ENCODE measurements at places on chromosomes 13 and 19.

DNA sequence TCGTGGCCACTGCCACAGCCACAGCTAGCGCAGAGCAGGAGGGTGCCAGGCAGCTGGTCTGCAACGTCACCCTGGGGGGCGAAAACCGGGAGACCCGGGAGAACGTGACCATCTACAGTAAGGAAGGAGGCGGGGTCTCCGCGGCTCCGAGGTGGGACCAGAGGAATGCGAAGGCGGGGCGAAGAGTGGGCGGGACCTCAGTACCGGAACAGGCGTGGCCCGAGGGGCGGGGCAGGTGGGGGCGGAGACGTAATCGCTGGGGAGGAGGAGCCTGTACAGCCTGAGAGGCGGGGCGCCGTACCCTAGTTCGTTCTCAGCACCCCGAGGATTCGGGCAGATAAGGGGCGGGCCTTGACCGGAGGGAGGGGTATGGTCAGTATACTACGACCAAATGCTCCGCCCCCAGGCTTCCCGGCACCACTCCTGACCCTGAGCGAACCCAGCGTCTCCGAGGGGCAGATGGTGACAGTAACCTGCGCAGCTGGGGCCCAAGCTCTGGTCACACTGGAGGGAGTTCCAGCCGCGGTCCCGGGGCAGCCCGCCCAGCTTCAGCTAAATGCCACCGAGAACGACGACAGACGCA is 2.5 kb downstream of the ICAM5 start:
- peak; percentile 46 for DNase-seq

DNA sequence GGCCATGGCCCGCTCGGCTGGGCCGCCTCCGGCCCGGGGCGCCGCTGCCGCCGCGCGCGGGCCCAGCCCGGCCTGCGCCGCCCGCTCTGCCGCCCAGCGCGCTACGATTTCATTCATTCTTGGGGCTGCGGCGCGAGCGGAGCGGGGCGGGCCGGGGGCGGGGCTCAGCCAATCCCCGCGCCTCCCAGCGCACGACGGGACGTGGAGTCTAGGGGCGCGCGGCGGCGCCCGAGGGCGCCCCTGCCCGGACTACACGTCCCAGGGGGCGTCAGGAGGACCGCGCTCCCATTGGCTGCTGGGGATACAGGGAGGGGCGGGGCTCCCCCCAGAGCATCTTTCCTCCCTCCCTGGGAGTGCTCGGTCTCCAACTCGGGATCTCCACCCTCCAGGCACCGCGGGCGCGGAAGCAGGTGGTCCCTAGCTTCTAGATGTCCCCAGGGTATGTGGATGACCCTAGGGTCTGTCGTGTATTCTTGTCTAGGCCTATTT is 5.6 kb upstream of the DPF1 start:
- peak; percentile 15 for DNase-seq

GRCh38 chr13:40552895-40553294 is 113.5 kb downstream of the FOXO1 start:
- no peak for DNase-seq

GRCh38 chr13:109249780-109250528 is 536.4 kb downstream of the IRS2 start:
- DNase-seq: no peak

GRCh38 chr13:64553411-64554129 is 2676.6 kb downstream of the PCDH9 start:
- no peak for DNase-seq

GRCh38 chr19:42524943-42525342 is 3.3 kb downstream of the CEACAM1 start:
- DNase-seq: no peak

DNA sequence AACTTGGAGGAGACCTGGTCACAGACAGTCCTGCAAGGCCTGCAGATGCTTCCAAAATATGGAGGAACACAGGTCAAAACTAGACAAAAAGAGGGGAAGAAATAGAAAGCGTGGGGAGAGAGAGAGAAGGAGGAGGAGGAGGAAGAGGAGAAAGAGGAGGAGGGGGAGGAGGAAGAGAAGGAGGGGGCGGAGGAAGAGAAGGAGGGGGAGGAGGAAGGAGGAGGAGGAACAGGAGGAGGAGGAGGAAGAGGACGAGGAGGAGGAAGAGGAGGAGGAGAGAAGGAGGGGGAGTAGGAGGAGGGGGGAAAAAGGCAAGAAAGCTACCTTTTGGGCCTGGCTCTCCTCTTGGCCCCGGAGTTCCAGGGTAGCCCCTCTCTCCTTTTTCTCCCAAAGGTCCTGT is 105.8 kb downstream of the COL4A1 start:
- DNase-seq: no peak

DNA sequence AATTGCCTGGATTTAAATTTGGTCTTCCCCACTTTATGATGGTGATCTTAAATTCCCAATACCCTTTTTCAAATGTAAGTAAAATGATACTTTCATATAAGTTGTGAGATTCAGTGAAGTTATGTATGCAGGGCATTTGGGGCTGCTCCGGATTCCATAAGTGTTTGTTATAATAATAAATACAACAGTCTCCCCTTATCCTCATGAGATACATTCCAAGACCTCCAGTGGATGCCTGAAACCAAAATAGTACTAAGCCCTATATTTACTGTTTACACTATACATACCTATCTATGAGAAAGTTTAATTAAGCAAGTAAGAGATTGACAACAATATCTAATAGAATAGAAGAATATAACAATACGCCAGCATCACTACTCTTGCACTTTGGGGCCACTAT is 2237.8 kb downstream of the PCDH9 start:
- no peak for DNase-seq

DNA sequence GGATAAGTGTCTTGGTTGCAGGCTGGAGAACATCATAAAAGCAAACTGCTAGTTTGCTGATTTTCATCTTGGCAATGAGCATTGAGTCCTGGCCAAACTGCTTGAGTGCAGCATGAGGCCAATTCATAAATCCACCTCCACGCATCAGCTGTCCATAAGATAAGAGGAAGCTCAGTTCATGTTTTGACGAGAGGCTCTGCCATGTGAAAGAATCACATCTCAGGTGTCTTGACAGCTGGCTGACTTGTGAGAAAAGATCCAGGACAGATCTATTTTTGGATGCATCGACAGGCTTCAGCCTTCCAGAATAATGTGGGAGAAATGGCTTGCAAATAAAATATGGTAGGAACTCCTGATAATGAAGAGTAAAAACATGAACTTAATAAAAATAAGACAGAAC is 5.4 kb upstream of the ZNF682 start:
- DNase-seq: no peak

- no peak for DNase-seq
These were observed 2.0 kb downstream of the NAA16 start for GRCh38 chr13:41313117-41313516.

DNA sequence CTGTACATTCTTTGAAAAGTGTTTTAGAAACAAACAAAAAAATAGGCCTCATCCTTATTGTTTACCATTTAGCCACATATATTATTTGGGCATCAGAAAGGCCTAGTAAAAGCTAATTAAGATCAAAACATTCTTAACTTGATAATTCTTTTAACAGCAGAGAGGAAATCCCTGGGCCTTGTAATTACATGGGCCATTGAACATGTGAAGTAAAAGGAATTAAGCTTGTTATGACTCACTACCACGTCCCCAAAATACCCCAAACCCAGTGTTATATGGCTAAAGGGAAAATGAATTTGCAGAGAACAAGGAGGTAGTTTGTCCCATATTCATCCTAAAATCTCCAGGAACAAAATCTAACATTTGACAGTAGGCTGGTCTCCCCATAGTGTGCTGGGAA is 439.8 kb downstream of the ITGBL1 start:
- no peak for DNase-seq

GRCh38 chr13:38630780-38631179 is 56.1 kb upstream of the FREM2 start:
- no peak for DNase-seq

DNA sequence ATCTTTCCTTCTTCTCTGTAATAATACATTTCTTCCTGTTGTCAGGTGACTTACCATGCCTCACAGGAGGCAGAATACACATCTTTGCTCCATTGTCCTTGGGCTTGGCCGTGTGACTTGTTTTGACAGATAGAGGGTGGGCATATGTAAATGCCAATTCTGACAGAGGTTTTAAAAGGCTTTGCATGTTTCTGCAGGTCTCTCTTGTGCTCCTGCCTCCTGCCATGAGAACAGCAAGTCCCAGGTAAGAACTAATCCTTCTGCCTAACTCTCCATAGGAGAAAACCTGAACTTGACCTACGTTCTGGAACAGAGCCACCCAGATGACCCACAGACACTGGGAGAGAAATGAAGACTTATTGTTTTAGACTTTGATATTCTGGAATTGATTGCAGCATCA is 88.7 kb upstream of the TNFSF11 start:
- no peak for DNase-seq

GRCh38 chr19:49843265-49843664 is 7.7 kb upstream of the PTOV1 start:
- DNase-seq: no peak

- no peak for DNase-seq
These were observed 18.4 kb upstream of the FEM1A start for GRCh38 chr19:4773047-4773640.

GRCh38 chr13:71610876-71611275 is 256.1 kb downstream of the DACH1 start:
- DNase-seq: no peak

DNA sequence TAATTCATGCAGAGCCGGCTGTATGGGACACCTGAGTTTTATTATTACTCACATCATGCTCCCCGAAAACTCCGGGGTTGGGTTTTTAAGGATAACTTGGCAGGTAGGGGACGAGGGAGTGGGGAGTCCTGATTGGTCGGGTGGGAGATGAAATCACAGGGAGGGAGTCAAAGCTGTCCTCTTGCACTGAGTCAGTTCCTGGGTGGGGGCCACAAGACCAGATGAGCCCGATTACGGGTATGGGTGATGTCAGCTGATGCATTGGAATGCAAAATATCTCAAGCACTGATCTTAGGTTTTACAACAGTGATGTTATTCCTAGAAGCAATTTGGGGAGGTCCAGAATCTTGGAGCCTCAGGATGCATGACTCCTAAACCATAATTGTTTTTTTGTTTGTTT is 18.6 kb upstream of the COG3 start:
- no peak for DNase-seq

GRCh38 chr19:11813703-11814028 is 407 bp upstream of the ZNF440 start:
- DNase-seq: no peak

- no peak for DNase-seq
These were observed 37.6 kb downstream of the ZNRF4 start for GRCh38 chr19:5492635-5493409.

GRCh38 chr13:32036757-32037156 is 5.2 kb downstream of the FRY start:
- DNase-seq: no peak

- DNase-seq: no peak
These were observed 397.9 kb downstream of the COG6 start for GRCh38 chr13:40053401-40053800.

DNA sequence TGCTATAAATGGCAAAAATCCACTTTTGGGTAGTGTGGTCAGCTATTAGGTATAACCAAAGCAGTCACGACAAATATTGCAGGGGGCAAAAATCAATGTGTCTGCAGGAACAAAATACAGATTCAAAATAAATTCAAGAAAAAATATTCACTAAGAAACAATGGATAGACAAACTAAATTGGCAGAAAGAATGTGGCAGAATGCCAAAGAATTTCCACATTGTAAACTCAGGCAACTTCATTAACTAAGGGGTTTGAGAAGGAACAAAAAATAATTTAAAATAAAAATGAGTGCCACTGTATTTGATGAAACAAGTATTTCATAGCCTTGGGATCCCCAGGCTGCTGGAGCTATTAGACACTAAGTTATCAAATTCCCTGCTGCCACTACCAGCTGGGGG is 193.1 kb downstream of the VWA8 start:
- DNase-seq: no peak

- no peak for DNase-seq
These were observed 40.7 kb upstream of the SPATA13 start for GRCh38 chr13:24119626-24120508.

GRCh38 chr13:36131222-36131930 is at the start of gene DCLK1:
Gene DCLK1 (minus strand): TSS chr13:36131382.
- no peak for DNase-seq

DNA sequence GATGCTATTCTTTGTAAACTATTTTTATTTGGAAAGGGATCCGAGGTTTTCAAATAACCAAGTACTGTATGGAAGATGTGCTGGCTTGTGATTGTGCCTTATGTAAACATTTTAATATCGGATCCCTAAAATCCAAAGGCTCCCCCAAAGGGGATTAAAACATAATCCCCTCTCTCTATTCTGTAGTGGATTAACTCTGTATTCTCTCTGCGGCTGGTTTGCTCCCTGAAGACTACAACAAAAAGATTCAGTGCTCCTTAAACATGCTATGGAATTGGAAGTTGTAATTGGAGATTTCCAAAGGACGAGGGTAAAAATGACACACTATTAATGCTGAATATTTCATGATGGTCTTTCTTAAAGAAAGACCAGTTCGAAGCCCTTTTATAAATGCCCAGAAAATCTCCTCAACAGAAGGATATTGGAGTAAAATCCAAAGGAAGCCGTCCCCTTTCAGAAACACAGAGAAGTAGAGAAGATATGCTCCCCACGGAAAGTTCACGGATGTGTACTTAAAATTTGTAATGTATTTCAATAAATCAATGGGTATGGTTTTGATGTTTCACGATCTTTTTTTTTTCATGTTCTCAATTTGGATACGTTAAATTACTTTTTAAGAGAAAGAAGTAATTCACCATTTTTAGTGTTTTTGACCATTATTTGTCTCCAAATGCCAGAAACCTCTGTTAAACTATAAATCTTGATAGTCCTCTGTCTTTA is 6.5 kb downstream of the MAB21L1 start:
- DNase-seq: no peak

DNA sequence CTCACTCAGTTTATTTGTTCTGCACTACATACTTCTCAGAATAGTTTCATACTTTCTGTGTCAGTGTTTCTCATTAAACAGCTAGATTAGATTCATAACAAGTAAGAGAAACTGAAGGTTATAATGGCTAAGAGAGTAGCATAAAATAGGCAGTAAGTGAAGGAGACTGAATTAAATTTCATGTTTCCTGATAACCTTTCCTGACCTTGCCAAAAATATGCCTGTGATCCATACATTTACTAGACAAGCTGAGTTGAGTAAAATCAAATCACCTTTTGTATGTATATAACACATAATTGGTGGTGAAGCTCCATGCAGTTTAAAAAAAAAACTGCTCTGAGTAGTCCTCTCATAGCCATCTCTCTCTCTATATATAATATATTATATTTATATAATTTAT is 545.3 kb upstream of the PCDH20 start:
- DNase-seq: no peak

DNA sequence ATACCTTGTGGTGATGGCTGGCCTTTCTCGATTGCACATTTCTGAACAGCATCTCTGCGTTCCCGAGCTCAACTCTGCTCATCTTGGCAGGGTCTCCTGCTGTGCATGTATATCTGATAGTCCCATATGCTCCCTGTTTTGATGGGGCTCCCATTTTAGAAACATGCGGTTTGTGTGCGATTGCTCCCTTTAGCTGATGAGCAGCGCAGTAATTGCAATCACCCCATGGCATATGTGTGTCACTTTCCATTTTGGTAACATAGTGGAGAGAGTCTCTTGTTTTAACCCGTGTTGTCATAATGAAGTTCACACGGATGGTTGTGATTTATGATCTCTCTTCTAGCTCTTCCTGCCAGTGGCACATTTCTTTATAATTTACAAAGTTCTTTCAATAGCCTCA is 144.7 kb downstream of the MTUS2 start:
- DNase-seq: no peak

All from activated naive CD4-positive, alpha-beta T cell (primary cell).